ENCODE measurements at places on chromosomes 7 and 10.

DNA sequence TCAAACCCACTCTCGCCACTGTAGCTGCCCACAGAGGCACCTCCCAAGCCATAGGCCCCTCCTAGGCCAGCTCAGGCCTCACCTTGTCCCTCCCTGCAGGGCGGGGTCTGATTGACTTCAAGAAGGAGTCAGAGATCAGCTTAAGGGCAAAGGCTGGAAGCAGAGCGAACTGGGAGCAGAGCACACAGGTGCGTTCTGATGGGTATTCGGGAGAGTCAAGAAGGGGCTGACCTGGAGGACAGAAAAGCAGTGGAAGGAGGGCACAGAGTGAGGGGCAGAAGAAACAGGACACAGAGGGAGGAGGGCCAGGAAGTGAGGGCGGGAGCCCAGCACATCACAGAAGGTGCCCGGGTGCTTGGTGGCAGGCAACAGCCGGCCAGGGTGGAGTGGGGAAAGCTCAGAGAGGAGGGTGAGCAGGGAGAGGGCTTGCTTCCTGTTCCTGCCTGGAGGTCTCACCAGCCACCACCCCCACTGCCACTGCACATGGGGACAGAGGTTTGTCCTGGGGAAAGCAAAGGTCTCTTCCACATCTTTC, at the start of gene AOC1:
Gene AOC1, plus strand, starts transcription at position 147 of the 535 bp plus-strand sequence. CDS start 3,954 bp downstream, outside the sequence.
- DNase-seq = no peak

DNA sequence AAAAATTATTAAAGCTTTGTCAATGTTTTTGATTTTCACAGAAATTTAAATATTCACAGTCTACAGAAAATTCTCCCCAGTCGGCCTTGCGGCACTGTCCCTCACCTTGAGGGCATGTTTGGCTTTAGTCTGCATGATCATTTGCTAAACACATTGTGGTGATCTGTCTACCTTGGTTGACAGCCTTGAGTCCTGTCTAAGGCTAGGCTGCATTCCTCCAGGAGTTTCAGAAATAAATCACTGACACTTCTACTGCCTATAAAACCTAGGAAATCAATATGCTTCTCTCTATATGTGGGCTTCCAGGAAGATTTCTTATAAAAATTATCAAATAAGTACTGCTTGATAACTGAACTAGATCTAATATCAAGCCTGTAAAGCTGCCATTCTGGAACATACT, 430.7 kb upstream of the GRM3 start:
- DNase-seq = no peak

GRCh38 chr10:2252096-2252495, 514.8 kb upstream of the ADARB2 start:
- DNase-seq = no peak

DNA sequence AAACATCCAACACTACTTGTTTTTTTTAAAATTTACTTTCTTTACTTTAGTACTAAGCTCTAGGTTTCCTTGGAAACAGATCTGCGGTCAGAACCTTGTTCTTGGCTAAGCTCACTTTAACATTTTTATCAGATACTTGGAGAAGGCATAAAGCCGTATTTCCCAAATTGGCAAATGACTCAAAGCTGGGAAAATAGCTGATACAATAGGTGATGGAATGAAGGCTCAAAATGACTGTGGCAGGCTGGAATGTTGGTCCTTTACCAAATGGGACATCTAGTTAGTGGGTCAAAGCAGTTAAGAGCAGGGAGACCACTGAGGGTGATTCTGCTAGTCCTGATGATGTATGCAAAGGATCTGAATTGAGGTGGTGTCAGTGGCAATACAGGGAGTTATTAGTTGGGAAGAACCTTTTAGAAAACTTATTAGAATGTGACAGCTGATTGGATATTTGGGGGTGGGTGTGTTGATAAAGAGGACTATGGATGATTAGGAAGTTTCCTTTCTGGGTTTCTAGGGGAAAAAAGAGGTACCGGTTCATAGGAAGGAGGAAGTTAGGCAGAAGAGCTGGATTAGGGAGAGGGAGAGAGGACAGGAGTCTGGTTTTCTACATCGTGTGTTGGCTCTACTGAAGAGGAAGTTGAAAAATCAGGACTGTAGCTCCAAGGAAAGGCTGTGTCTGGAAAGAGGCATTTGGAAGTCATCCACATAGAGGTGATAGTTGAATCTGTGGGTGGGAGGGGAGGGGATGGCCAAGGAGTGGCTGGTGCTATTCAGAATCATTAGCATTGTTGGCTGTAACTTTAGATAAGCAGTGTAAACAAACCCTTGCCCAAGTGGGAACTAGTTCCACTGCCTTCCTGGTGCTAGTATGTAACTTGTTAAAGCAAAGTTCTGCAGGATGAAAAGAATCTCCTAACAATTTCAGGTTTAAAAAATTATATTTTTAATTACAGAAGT, 13.1 kb downstream of the PLCE1 start:
- DNase-seq = no peak

DNA sequence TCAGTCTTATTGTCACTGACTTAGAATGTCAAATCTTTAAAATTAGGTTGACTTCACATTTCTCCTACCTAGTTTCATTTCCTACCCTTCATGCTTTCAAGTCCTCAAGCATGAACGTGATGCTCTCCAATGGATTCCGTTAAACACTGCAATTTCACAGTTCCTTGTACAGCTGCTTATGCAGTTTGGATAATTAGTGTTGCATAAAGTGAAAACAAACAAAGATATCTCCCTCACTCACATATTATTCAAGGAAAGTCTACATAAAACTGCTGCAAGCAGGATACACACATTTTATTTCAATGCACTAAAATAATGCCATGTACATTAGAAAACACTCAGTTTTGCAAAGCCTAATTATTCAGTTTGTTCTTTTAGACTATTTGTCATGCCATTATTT, 214.0 kb downstream of the CRPPA start:
- DNase-seq = no peak

DNA sequence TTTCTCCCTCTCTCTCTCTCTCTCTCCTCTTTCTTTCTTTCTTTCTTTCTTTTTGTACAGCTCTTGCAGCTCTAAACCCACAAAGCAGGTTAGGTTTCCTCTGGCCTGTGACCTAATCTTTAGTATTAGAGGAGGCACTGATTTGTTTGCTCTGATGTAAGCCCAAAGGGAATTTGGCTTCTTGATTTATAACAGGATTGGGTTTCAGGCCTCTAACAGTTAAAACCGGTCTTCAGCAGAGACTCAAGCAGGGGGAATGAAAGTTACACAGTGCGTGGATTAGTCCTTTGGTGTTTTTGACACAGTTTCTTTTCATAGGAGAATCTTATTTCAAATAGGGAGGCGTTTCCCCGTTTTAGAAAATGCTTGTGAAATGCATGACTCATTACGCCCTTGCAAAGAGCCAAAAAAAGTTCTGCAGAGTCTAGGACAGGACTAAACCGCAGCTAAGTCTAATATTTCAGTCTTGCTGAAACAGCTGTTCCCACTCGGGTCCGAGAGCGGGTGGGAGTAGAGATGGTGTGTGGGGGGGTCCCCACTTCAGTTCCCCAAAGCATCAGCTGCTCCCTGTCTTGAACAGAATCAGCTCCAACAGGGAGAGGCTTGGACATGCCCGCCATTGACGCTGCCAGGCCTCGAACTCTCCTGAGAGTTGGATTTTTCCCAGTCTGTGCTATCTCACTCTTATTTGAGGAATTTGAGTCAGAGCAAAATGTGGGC, 296.5 kb upstream of the PITRM1 start:
- DNase-seq = no peak

DNA sequence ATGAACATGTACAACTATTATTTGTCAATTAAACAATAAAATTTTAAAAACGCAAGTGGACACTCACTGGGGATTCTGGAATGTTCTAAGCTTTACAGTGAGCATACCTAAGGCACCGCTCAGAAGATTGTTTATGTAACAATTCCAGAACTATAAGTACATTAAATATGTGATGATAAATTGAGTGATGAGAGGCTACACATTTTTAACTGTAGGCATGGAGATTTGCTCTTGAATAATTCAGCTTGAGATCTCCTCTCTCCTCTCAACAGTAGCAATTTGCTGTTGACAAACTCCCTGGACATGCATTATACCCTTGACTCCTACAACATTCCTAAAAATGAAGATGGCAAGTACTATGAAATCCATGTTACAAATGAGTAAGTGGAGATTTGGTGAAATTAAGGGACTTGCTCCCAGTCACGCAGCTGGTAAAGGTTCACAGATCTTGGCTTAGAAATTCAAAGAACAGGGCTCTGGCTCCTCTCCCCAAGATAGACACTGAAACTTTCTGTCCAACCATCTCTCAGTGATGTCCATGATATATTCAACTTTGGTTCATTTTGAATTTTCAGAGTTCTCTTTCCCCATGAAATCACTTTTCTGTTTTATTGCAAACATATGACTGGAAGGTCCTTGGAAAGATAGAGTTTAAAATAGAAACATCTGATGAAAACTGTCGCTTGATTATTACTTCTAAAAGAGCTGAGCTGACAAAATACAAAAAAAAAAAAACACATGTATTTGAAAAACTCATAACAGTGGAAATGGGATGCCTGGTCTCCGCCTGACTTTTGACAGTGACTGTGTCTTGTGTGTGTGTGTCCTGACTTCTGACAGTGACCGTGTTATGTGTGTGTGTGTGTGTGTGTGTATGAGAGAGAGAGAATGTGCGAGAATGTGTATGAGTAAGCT, 488.3 kb downstream of the TNS3 start:
- DNase-seq = no peak

- no peak for DNase-seq
These were observed 11.8 kb downstream of the CCSER2 start for GRCh38 chr10:84340187-84340586.

DNA sequence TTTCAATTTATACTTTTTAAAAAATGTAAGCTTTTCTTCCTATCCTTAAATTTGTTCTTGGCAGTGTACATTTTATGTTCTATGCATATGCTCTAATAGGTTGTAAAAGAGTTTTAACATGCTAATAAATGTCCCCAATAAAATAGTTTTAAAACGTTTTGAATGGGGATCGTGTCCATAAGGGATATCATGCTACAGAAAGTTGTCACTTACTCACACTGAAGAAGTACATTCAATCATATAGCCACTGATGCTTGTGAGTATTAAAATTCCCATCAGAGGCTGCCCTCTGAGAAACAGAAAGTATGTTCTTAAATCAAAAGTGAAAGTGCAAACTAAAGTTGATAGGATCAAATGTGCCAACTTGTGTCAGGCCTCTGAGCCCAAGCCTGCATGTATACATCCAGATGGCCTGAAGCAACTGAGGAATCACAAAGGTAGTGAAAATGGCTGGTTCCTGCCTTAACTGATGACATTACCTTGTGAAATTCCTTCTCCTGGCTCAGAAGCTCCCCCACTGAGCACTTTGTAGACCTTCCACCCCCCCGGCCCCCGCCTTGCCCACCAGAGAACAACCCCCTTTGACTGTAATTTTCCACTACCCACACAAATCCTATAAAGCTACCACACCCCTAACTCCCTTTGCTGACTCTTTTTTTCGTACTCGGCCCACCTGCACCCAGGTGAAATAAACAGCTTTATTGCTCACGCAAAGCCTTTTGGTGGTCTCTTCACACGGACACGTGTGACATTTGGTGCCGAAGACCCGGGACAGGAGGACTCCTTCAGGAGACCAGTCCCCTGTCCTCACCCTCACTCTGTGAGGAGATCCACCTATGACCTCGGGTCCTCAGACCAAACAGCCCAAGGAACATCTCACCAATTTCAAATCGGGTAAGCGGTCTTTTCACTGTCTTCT, 877 bp upstream of the NOD1 start:
- no peak for DNase-seq

- DNase-seq = no peak
These were observed 204.0 kb upstream of the AOAH start for GRCh38 chr7:36928311-36928710.

- peak; percentile 78 for DNase-seq
These were observed 11.5 kb upstream of the DNAJC12 start for GRCh38 chr10:67849331-67850011.

DNA sequence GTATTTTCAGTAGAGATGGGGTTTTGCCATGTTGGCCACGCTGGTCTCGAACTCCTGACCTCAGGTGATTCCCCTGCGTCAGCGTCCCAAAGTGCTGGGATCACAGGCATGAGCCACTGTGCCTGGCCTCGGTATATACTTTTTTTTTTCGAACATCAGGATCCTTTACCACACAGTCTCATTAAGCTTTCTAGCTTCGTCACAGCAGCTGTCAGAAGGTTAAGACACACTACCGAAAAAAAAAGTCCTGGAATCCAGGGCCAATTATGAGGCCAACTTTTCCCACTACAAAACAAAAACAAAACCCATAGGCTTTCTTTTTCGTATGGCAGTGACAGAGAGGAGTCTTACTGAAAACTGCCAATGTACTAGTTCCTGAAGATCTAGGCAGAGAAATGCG, 30.7 kb downstream of the ZC3HC1 start:
- DNase-seq = no peak

- no peak for DNase-seq
These were observed 73.9 kb downstream of the PCGF5 start for GRCh38 chr10:91294134-91294906.

DNA sequence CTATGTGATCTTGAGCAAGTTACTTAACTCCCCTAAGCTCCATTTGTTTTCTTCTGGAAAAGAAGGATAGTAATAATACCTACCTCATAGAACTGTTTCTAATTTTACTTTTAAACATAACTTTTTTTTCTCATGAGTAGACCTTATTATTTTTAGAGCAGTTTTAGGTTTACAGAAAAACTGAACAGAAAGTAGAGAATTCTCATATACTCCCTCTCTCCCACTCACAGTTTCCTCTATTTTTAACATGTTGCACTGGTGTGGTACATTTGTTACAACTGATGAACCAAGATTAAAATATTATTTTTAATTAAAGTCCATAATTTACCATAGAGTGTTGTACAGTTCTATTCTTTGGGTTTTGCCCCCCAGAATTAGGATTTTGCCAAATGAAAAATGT, 221.3 kb upstream of the CSTF2T start:
- DNase-seq = no peak

DNA sequence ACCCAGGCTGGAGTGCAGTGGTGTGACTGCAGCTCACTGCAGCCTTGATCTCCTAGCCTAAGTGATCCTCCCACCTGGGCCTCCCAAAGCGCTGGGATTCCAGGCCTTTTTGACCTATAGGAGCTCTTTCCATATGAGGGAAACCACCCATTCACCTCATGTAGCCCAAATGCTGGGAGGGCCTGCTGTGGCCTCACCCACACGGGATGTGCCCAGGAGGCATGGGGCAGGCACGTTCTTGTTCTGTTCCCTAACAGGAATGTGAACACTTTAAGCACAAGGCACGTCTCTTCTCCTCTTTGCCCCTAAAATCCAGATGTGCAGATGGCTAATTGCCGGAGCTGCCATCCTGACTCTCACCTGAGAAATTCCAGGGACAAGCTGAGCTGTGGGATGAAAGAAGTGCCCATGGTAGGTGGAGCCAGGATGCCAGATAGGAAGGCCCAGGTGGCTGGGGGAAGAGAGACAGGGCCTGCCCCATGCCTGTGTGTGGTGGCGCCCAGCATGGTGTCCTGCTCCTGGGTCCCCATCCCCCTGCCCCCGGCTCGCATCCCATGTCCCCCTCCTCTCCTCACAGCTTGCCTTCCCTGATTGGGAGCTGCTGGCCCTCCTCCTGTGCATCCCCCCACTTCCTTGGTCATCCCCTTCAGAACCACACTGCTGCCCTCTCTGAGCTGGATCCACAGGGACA, 17.3 kb downstream of the CAMK2B start:
- DNase-seq = no peak

- DNase-seq = no peak
These were observed 219.2 kb downstream of the ETV1 start for GRCh38 chr7:13770305-13770704.

GRCh38 chr7:41420421-41420820, 282.5 kb downstream of the INHBA start:
- no peak for DNase-seq

Data from stimulated activated CD8-positive, alpha-beta memory T cell treated with anti-CD3 and anti-CD28 coated beads, Interleukin-7, amount 100 ng/mL, for 1 hour (primary cell).